SK-N-MC (cell line): ENCODE measurements at places on chromosomes 5 and 9.

DNA sequence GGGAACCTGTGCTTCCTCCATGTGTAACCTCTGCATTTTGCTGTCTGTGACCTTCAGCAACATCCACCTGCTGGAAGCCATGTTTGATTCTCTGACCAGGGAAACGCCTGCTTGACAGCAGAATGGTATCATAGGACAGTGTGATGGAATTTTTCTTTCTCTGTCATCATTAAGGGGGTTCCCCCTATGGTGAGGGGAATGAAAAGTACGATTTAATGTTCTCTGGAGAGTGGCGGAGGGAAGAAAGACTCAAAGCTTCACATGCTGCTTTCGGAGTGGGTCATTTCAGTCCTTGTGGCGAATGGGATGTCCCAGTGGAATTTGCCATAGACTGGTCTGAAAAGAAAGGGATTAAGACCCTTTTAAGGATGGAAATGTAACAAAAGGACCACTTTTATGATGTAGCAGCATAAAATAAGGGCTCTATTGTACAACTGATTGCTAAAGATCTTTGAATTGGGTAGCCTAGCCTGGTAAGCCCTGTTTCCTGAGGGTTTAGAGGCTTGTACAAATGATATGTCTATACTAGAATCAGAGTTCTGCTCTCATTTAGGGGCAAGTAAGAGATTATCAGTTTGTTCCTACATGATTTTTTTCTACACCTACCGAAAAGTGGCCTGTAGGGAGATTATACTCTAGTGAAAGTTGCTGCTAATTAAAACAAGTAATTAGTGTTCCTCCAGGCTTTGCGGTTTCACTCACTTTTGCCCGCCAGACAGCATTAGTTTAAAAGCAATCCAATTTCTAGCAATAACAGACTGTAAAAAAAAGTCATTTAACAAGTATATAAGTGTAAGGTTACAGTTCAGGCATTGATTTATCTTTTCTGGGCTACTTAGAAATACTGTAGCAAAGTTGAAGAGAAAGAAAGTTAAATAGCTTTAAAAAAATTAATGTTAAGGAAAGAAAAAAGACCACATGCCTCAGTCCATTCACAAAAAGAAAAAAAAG, 904.5 kb downstream of the NR2F1-AS1 start:
- DNase-seq = no peak

DNA sequence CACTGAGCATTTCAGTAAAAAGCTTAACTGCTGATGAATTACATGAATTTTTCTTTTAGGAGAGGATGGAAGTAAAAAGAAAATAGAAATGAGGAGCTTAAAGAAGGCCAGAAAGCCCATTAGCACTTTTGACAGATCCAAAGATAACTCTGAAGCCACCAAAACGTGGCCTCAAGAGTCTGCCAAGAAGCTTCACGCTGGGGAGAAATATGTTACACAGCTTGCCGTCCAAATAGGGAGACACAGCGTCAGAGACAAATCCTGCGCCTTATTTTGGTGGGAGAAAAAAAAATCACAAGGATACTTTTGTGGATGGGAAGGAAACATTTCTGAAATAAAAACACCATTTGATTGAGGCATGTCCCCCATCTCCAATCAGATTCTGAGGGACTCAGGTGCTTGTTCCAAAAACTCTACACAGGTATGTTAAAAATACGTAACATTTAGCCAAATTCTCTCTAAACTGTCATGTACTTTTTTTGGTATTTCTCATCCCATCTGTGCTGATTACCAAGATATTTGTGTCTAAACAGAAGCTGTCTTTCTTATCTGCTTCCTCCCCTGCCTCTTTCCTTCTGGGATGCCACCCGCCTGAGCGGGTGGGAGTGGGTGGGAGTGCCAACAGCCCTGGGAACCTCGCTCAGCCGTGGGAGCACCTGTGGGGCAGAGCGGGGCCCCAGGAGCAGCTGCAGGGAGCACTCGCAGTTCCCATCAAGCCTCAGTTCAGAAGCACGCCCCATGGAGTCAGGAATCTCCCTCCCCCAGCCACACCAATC, 275.5 kb downstream of the DENND1A start:
- no peak for DNase-seq

- DNase-seq = no peak
Observed at GRCh38 chr5:132470010-132470392, 20.6 kb downstream of the IRF1 start.

GRCh38 chr5:60611099-60611740, 88.7 kb downstream of the DEPDC1B start:
- no peak for DNase-seq

DNA sequence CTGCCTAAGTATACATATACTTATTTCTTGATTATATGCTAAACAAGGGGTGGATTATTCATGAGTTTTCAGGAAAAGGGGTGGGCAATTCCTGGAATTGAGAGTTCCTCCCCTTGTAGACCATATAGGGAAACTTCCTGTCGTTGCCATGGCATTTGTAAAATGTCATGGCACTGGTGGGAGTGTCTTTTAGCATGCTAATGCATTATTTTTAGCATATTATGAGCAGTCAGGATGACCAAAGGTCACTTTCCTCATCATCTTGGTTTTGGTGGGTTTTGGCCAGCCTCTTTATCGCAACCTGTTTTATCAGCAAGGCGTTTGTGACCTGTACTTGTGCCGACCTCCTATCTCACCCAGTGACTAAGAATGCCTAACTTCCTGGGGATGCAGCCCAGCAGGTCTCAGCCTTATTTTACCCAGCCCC, 80.9 kb downstream of the ALDH7A1 start:
- no peak for DNase-seq

DNA sequence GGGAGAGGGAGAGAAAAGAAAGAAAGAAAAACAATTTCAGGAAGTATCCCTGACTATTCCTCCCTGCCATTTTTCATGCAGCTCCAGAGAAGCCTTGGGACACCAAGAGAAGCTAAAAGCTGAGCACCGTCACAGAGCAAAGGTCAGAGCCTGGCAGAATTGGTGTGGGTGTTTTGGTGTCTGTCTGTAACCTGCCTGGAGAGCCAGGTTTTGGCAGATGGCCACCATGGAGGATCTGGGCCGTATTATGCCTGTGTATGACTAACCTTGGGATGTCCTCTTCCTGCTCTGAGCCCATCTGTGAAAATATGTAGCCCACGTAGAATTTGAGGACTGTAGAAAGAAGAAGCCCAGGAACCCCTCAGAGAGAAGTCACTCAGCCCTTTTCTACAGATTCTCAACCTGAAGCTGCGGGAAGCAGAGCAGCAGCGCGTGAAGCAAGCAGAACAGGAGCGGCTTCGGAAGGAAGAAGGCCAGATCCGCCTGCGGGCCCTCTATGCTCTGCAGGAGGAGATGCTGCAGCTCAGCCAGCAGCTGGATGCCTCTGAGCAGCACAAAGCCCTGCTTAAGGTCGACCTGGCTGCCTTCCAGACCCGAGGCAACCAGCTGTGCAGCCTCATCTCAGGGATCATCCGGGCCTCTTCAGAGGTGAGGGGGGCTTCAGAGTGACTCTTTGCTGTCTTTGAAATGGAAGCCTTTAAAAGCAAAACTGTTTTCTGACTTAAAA, 18.8 kb downstream of the GLE1 start:
- DNase-seq = no peak

DNA sequence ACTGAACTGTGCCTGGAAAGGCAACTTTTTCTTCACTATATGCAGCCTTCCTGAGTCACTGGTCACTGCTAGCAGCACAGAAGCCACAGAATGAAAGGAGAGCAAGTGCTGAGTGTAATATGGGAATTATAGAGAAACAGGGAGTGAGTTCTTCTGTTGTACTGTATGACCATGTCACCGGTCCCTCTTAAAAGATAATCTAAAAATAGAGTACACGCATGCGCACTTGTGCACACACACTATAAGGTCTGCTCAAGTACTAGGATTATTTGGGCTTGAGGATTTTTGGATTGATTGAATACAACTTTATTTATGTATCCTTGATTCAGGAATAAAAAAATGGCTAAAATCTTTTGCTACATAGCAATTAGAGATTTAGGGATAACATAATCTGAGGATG, 571.9 kb downstream of the PDE4D start:
- no peak for DNase-seq

GRCh38 chr5:40414922-40415321, 264.8 kb upstream of the PTGER4 start:
- no peak for DNase-seq

GRCh38 chr9:86369810-86370209, 15.6 kb upstream of the TUT7 start:
- DNase-seq = no peak

DNA sequence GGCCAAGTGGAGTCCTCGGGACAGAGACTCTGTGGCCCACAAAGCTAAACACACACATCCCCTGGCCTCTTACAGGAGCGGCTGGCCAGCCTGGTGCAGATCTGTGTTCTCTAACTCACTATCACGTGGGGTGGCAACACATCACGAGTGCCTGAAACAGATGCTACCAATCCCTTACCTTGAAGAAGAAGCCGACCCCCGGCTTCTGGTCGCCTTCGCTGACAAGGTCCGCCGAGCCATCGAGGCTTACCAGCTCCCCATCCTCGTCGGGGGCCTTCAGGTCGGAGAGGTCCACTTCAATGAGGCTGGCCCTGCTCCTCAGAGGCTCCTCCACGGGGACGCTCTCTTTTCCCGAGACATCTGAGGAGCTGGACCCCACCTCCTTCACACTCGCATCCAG, 86.7 kb downstream of the CAMSAP1 start:
- no peak for DNase-seq

- DNase-seq = no peak
Observed at GRCh38 chr5:173675287-173675996, 59.0 kb upstream of the BOD1 start.

- DNase-seq = no peak
Observed at GRCh38 chr9:111000202-111000601, 38.1 kb downstream of the LPAR1 start.

- DNase-seq = no peak
Observed at GRCh38 chr9:93437996-93438395, 13.5 kb upstream of the FAM120A start.

GRCh38 chr5:124043456-124043855, 531.5 kb downstream of the CSNK1G3 start:
- no peak for DNase-seq

- no peak for DNase-seq
Observed at GRCh38 chr9:2809692-2810419, 34.0 kb downstream of the PUM3 start.

DNA sequence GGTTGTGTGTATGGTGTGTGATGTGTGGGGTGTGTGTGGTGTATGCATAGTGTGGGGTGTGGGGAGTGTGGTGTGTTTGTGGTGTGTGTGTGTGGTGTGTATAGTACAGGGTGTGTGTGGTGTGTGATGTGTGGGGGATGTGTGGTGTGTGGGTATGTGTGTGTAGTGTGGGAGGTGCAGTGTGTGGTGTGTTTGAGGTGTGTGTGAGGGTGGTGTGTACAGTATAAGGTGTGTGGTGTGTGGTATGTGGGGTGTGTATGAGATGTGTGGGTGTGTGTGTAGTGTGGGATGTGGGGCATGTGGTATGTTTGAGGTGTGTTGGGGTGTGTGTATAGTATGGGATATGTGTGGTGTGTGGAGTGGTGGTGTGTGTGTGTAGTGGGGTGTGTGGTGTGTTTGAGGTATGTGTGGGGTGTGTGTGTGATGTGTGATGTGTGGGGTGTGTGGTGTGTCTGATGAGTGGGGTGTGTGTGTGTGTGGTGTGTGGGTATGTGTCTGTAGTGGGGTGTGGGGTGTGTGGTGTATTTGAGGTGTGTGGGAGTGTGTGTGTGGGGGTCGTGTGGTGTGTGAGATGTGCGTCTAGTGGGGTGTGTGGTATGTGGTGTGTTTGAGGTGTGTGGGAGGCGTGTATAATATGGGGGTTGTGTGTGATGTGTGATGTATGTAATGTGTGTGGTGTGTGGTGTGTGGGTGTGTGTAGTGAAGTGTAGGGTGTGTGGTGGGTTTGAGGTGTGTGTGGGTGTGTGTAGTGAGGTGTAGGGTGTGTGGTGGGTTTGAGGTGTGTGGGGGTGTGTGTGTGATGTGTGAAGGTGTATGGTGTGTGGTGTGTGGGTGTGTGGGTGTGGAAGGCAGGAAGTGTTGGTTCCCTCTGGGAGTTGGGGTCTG, 8.6 kb downstream of the ECSCR start:
- DNase-seq = no peak

DNA sequence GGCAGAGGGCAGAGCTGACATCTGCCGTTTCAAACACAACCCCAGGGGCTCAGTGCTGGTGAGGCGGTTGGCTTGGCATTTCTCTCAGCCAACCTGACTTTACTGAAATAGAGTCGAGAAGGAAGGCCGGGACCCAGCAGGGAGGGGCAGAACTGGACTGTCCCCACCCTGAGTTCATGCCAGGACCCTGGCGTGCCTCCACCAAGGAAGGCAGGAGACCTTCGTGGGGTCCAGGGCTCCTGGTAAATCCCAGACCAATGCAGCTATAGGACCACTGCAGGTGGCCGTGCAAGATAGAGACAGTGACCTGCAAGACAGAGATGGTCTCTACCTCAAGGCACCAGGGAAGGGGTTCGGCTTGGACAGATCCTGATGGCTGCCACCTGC, 132.9 kb downstream of the ROR2 start:
- DNase-seq = no peak

GRCh38 chr9:119526698-119527097, 157.5 kb upstream of the BRINP1 start:
- DNase-seq = no peak

DNA sequence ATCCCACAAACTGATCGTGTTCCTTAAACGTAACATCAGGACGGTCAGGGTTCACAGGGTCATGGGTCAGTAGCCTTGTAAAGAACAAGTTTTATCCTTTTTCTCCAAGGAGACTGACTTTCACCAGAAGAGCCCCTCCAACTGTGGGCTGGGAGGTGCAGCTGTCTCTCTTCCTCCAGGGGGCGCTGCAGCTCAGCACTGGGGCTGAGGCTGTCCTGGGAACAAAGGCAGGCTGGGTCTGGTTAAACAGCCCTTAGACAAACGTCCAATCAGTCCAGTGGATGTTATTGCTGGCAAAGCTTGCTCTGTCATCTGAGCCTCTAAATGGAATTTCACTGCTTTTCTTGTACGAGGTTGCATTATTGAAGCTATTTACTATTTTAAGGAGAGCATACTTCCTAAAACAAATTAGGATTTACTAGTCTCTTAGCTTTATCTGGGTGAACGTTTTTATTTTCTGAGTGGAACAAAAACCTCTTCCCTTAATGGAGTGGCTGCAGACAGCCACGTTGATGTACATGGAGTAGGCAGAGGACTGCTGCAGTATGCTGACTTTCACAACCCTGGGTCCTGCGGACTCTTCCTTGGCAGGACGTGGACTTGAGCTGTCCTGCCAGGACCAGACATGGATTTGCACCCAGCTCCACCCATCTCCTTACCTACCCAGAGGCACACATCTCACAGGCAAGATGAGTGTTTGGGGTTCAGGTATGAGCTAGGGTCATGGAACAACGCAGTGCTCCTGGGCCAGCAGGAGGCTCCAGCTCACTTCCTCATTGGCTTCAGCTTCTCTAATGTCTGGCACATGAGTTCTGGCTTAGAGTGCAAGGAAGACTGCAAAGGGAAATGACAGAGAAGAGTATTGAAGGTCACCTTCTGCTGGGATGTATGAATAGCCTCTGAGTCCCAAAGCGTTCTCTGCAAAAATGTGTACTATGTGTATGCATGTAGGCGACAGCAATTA, 7.8 kb downstream of the EXOSC2 start:
- no peak for DNase-seq
